ENCODE measurements at places on chromosomes 2 and 18.
A peak's percentile ranks its signal among the peaks of the same experiment; 100 is the strongest.

DNA sequence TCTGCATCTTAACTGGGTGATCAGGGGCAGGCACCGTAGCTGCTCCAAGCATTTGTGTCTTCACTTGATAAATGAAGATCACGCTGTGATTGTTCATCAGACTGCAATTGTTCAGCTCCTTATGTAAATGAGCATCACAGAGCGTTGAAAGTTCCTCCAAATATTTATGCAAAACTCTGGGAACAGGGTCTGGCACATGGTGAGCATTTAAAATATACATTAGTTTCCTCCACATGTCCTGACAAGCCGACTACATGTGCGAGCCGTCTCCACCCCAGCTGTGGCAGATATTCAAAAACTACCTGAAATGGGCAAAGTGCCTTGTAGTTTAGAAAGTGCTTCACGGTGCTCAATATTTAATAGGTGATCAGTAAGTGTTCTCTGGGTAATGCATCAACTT is 175.1 kb upstream of the ID2 start:
- no peak for DNase-seq

GRCh38 chr2:65054749-65055421 is 1.3 kb upstream of the CEP68 start:
- DNase-seq: no peak

DNA sequence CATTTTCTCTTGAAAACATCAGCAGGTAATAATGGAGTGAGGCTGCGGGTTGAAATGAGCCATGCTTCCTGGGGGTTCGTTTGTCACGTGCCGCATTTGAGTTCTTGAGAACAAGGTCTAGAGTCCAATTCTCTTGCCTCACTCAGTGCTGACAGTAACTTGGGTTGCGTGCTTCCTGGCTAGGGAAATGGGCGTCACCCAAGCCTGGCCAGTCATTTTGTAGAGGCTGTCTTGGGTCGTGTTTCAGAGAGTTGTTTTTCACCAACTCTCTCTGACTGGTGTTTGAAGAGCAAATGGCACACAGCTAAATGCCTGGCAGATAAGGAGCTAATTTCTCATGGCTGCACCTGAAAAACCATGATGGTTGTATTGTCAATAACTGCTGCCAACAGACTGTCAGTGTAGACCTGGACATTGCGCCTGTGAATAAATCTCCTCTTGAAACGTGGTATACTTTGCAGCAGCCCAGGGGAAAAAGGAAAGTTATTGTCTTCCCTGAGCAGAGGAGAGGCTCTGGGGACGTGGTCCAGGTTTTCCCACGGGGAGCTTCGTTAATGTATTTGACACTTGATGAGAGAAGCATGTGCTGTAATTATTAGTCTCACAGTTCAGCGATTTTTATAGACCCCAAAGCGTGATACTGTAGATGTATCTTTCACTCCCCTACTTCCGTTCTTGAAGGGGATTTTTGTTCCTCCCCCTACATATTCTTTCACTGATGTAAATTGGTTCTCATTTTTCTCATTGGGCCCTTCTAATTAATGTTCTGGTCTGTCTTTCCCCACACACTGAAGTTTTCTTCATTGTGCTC is 196.0 kb downstream of the FHOD3 start:
- DNase-seq: no peak

DNA sequence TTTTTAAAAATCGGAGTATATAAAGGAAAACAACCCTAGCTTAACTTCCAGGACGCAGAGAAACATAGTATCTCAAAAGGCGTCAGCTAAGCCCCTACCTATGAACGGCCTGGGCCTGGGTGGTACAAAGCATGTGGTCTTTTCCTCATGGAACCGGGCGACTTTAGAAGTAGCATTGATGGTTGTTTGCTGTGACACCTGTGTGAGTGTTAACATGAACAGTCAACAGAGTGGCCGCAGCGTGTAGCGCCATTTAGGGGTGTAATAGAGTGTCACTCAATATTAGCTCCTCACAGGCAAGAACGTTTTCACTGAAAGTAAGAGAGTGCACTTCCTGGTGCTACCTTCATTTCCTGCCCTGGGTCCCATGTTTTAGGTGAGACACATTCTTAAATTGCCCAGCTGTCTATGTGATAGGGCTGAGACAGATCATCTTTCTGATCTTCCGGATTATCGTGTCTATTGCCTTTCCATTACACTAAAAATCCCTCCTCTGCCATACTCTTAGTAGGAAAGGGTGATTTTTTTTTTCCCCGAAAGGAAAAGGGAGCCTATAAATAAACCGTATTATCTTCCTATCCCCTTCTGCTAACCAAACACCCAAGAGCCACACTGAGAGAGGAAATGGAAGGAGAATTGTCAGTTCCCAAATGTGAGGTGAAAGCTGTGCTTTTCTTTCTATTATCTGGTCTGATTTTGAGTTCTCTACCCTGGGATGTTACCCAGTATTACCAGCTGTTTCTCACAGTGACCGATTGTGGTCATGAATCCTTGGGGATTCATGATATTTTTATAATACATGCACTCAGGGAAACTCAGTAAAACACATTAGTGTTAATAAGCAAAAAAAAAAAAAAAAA is 1.3 kb downstream of the GORASP2 start:
- peak; percentile 10 for DNase-seq

DNA sequence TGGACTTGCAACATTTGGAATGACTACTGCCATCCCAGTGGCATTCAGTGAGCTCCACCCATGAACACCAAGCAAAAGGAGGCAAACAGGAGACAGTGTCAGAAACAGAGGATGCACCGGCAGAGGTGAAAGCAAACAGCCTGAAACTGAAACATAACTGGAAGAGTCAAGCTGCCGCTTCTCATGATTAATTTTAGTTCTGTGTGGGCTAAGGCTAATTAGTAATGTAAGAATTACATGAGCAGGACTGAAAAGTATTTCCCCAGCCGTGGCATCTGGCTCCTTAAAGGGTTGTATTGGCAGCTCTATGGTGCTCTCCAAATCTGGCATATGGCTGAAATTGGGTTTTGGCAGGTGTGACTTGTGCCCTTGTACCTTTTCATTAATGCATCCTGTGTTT is 1108.1 kb downstream of the TSN start:
- DNase-seq: no peak

GRCh38 chr2:219662566-219662965 is 35.1 kb downstream of the SLC4A3 start:
- no peak for DNase-seq

DNA sequence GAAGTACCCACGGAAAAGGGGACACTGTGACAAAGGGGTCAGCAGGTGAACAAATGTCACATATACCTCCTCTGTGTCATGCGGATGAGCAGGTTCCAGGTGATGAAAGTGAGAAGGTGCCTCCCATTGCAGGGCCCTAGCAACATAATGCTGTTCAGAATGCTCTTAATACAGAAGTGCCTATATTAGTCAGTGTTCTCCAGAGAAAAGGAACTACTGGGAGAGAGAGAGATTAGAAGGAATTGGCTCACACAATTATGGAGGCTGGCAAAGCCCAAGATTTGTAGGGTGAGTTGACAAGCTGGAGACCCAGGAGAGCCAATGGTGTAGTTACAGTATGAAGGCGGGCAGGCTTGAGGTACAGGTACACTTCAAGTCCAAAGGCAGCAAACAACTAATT is 98.1 kb upstream of the CDC42EP3 start:
- DNase-seq: no peak

DNA sequence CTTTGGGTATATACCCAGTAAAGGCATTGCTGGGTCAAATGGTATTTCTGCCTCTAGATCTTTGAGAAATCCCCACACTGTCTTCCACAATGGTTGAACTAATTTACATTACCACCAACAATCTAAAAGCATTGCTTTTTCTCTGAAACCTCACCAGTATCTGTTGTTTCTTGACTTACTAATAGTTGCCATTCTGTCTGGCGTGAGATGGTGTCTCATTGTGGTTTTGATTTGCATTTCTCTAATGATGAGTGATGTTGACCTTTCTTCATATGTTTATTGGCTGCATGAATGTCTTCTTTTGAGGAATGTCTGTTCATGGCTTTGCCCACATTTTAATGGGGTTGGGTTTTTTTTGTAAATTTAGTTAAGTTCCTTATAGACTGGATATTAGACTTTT is 382.6 kb upstream of the ZNF804A start:
- DNase-seq: no peak

DNA sequence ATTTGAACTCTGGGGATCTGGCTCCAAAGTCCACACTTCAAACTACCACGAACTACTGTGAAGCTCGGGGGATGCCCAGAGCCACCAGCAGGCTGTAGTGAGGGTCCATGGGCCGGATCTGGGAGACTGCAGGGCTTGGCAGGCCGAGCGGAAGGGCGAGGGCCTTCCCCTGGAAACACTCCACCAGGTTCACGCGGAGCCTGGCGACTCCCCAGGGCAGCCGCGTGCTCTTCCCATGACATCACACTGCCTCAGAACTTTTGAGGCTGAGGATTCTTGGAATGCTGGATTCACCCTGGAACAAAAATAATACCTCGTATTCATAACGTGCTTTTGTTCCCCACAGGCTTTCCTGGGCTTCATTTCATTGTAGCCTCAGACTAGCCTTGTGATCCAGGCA is 201.0 kb downstream of the SMAD7 start:
- DNase-seq: no peak

DNA sequence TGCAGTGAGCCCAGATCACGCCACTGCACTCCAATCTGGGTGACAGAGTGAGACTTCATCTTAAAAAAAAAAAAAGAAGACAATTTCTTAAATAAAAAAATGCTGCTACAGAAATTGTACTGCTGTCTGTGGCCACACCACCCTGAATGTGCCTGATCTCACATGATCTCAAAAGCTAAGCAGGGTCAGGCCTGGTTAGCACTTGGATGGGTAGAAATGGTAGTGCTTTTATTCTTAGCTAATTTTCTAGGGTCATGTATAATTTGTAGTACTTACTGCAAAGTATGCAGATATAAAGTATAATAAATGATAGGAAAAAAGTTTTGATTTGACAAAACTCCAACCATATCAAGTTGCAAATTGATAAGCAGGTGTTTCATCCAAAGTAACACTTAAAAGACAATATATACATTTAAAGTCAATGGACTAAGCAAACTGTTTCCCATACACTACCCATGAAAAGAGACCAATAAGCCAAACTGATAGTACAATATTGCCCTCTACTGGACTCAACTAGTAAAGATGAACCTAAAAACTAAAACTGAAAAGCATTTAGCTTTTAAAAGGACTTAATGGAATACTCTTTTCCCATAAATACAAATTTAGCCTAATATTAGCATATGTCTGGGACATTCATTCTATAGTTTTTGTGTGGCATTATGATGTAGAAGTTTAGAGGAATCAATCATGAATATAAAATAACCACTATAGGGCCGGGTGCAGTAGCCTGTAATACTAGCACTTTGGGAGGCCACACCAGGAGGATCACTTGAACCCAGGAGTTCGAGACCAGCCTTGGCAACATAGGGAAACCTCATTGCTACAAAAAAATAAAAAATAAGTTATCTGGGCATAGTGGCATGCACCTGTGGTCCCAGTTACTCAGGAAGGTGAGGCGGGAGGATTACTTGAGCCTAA is 18.6 kb upstream of the PEX13 start:
- no peak for DNase-seq

GRCh38 chr2:60365556-60365955 is 187.9 kb downstream of the BCL11A start:
- no peak for DNase-seq

GRCh38 chr2:30109856-30110255 is 37.0 kb upstream of the YPEL5 start:
- DNase-seq: no peak

- no peak for DNase-seq
Observed at GRCh38 chr2:28085201-28085600, 194.7 kb downstream of the BABAM2 start.

DNA sequence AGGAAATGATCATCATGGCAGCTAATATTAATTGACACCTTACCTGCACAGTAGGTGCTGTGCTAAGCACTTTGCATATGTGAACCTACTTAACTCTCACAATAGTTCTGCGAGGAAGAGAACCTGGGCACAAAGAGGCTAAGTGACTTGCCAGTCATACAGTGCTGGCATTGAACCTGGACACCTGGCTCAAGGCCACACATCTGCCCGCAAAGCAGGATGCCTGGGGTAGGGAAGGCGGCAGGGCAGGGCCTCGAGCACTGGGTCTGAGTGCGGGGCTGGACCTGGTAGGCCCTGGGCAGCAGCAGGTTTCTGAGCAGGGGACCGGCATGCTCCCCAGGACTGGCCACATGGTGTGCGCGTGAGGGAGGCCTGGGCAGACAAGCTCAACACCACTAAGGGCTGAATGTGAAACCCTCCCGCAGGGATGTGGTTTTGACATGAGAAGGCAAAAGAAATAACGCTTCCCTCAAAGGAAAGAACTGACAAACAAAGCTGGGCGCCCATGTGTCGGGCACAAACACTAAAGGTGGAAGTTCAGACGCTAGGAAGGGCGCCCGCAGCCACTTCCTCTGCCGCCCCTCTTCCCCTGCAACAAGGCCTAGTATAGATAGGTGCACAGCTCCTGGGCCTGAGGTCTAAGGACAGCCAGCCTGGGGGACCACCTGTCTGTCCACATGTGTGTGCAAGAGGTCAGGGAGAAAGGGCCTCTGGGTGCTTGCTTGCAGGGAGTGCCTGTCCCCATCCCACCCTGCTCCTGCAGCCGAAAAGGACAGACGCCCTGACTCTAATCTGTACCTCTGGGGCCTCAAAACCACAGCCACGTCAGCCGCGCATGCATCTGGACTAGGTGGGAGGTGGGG is 92.5 kb downstream of the ZFP36L2 start:
- DNase-seq: peak; percentile 22

- no peak for DNase-seq
Observed at GRCh38 chr2:95009412-95009811, 16.1 kb upstream of the MAL start.

DNA sequence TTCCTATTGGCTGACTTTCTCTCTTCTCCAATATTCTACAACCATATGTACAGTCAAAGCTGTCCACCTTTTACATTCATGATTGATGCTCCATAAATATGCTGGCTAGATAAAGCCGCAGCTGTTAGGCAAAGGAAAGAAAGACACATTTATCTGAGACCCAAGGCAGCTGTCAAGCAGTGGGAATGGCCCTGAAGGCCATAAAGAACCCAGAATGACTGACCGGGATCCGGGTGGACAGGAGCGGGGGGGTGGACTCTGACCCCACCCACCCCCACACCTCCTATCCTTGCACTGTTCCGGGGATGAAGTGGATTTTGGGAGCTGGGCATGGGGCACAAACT is 116.4 kb downstream of the RTP5 start:
- no peak for DNase-seq

DNA sequence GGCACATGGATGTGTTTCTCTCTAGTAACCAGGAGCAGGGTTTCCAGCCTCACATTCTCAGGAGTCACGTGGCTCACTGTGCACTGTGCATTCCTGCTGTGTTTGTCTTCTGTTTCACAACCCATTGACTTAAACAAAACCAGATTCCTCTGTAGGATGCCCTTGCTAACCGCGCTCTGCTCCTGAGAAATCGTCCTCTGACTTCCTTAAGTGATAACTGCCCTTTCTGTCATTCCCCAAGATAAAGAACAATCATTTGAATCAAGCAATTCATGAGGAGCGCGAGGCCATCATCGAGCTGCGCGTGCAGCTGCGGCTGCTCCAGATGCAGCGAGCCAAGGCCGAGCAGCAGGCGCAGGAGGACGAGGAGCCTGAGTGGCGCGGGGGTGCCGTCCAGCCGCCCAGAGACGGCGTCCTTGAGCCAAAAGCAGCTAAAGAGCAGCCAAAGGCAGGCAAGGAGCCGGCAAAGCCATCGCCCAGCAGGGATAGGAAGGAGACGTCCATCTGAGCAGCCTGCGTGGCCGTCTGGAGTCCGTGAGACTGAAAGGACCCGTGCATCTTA is 60.2 kb downstream of the RALBP1 start:
- no peak for DNase-seq
